Daoy (cell line): ENCODE measurements at places on chromosomes 3 and 15. TPM values are rescaled to one million over a fixed set of nuclear protein-coding genes. Genes with fewer than 3 reads are reported as not detected.

Gene UQCC5
- 3.8 and 13.9 TPM in 2 replicates for total RNA-seq

Gene CHCHD4
- total RNA-seq, result 32.7 and 44.5 TPM in 2 replicates

Gene CHRD
- total RNA-seq, result 0.11 and 1.6 TPM in 2 replicates

Gene CFAP161
- 0.69 TPM in 1 of 2 replicates, not detected in the other for total RNA-seq

GRCh38 chr3:128882719-128883118 is 3.3 kb downstream of the ACAD9 start:
- DNase-seq, result no peak

GRCh38 chr3:108201258-108201657 is 21.0 kb downstream of the IFT57 start:
- DNase-seq, result no peak

- DNase-seq, result no peak
Measured at GRCh38 chr15:73573572-73573971, 59.6 kb downstream of the NPTN start.

DNA sequence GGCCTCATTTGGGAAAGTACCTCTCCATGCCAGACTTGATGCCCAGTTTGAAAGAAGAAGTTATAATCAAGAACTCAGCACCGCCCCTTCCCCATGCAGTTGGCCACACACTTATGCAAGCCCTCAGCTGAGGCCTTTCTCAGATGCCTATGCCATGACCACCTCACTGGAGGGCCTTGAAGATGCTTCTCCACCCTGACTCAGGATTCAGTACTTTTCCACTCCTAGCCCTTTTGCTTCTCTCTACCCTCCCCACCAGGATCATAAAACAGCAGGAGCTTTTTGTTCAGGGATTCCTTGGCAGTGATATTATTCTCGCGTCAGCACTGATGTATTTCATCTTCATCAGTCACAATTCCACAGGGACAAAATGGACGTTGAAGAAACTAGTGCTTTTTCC is 313.5 kb downstream of the PYDC2 start:
- peak; percentile 90 for DNase-seq

- no peak for DNase-seq
Measured at GRCh38 chr15:60000824-60001609, 3.1 kb upstream of the FOXB1 start.

DNA sequence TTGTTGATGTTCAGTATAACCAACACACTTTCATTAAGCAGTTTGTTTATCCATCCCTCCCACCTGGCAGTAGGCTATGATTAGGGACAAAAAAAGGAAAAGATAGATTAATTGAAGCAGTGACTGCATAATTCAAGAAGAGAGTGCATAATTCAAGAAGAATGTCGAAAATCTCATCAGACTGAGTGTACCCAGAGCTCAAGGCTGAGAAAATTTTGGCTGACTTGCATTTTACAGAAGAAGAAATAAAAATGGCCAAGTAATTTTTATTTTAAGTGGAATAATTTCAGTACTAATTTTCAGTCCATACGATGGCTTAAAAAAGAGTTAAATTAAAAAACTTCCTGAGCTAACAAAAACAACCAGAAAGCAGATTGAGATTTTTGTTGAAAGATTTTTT is 145.4 kb upstream of the LRRFIP2 start:
- no peak for DNase-seq

GRCh38 chr3:197460002-197460401 is 95.8 kb downstream of the BDH1 start:
- DNase-seq, result no peak

- DNase-seq, result no peak
Measured at GRCh38 chr3:122246199-122246598, 62.7 kb downstream of the CASR start.

- DNase-seq, result no peak
Measured at GRCh38 chr3:25744470-25744869, 38.8 kb downstream of the NGLY1 start.
